ENCODE measurements at places on chromosomes 6 and 20.
A peak's percentile ranks its signal among the peaks of the same experiment; 100 is the strongest.

- DNase-seq: no peak
Observed at GRCh38 chr6:23350752-23351453, 775.1 kb upstream of the NRSN1 start.

- DNase-seq: no peak
Observed at GRCh38 chr20:7348253-7348652, 580.8 kb downstream of the BMP2 start.

GRCh38 chr6:151566557-151566956, 72.7 kb downstream of the CCDC170 start:
- no peak for DNase-seq

GRCh38 chr6:2035046-2035445, 210.4 kb downstream of the GMDS start:
- no peak for DNase-seq

DNA sequence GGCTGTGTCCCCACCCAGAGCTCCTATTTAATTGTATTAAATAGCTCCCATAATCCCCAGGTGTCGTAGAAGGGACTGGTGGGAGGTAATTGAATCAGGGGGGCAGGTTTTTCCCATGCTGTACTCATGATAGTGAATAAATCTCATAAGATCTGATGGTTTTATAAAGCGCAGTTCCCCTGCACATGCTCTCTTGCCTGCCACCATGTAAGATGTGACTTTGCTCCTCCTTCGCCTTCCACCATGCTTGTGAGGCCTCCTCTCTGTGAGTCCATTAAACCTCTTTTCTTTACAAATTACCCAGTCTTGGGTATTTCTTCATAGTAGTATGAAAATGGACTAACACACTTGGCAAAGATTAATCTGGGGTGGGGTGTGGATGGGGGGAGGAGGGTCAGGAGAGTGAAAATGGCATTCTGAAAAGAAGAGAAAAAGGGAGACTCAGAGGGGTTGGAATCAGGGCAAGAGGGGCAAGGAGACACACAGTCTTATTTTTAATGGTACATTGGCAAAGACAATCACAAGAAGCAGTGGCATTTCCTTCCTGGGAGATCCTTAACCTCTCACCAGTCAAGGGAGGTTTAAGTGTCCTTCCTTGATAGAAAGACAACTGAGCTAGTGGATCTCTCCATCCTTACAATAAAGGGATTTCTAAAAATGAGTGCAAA, 37.5 kb upstream of the NOX3 start:
- no peak for DNase-seq

DNA sequence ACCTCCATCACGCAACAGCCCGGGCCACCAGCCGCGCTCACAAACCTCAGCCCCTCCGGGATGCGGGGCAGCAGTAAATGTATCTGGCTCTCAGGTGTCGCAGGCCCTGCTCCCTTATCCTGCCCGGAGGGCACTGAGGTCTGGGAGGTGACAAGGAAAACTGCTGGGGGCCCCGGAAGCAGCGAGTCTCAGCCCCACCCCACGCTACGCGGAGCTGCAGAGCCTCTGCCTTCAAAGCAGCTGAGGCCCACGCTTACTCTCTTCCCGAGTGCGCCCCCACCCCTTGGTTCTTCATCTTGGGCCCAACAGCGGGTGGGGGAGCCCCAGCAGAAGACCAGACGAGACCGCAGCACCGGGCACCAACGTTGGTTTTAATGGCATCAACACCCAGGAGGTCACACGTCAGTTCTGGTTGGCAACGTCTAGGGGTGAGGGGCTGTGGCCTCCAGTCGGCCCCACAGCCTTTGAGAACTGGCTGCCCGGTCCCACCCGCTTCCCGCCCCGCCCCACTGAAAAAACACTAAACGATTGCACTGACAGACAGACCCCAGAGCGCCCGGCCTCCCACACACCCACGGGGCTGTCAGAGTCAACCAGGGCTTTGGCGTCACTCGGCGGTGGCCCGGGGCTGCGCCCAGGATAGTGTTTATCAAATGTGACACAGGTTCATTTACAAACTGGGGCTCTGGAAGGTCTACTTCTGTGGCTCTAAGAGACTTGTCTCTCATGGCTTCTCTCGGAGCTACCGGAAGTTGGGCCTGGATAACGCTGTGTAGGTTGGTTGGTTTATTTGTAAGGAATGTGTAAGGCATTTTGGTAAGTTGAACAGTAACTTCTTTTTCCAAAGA, 43.7 kb downstream of the DSTN start:
- no peak for DNase-seq

DNA sequence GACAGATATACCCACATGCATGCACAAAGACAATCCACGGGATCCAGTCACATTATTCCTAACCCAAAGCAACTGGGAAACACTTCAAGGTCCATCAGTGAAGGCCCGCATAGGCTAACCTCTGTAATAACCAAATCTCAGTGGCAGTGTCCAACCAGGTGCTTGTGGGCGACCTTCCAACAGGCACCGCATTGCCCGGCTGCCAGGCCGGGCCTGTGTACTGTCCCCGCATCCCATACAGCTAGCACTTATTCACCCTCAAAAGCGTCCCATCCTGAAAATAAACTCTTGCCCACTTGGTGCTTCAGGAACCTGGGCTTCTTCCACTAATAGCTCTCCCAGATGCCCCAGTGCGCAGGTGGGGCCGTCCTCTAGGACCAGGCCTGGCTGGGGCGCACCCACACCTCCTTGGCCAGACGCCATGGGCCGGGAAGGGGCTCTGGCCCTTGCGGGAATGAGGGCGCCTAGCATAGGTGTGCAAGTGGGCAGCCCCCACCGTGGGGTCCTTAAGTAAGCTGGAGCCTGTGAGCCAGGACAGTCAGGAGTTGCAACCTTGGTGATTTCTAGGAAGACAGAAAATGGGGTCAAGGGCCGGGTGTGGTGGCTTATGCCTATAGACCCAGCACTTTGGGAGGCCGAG, 1.1 kb upstream of the ENTPD6 start:
- no peak for DNase-seq

- no peak for DNase-seq
Observed at GRCh38 chr20:35273449-35274171, 4.3 kb downstream of the MMP24OS start.

- no peak for DNase-seq
Observed at GRCh38 chr6:26123675-26123946, 36.4 kb downstream of the HFE start.

GRCh38 chr20:59721386-59721785, 117.0 kb downstream of the PHACTR3 start:
- no peak for DNase-seq

GRCh38 chr20:53208110-53208832, 236.1 kb downstream of the TSHZ2 start:
- DNase-seq: no peak

GRCh38 chr20:34892671-34893070, 16.3 kb downstream of the ACSS2 start:
- DNase-seq: no peak

- DNase-seq: no peak
Observed at GRCh38 chr6:167839755-167840154, 13.0 kb downstream of the AFDN start.

DNA sequence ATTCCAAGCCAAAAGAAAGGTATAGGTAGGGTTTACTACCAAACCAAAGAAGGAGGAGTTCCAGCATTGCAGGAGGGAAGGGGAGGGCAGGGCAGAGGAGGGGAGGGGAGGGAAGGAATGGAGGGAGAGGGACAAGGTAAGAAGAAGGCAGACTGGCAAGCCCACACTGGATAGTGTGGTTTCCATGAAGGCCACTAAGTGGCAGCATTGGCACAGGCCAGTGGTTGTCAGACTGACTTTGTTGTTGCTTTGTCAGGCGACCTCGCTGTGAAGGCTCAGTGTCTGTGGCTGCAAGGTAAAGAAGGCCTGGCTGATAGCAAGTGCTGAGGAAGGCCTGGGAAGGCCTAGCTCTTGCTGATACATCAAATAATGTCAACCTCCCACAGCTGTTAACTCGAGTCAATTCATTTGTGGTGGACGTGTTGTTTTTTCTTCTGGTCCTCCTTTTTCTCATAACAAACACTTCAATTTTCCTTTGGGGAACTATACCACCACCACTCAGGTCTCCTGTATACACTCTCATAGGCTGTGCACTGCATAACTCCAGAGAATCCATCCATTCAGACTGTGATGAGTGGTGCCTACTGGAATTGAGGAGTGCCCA, 7.7 kb upstream of the ZNF334 start:
- DNase-seq: peak; percentile 73

- no peak for DNase-seq
Observed at GRCh38 chr6:44508646-44509045, 121.1 kb downstream of the CDC5L start.

GRCh38 chr6:39266782-39267355, 37.6 kb upstream of the KCNK5 start:
- DNase-seq: no peak

DNA sequence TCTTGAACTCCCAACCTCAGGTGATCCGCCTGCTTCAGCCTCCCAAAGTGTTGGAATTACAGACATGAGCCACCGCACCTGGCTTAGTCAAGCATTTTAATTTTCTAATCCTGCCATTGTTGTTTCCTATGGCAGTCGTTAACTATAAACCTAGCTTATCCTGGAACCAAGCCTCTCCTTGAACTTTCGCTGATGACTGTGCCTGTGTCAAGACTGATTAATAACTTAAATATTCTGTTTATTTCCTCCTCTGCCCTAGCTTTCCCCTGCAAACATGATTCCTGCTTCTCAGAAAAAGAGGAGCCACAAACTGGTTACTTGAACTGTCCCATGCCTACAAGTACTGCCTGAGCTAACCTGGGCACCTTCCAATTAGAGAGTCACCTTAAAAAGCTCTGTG, 1.5 kb downstream of the VNN1 start:
- DNase-seq: no peak

DNA sequence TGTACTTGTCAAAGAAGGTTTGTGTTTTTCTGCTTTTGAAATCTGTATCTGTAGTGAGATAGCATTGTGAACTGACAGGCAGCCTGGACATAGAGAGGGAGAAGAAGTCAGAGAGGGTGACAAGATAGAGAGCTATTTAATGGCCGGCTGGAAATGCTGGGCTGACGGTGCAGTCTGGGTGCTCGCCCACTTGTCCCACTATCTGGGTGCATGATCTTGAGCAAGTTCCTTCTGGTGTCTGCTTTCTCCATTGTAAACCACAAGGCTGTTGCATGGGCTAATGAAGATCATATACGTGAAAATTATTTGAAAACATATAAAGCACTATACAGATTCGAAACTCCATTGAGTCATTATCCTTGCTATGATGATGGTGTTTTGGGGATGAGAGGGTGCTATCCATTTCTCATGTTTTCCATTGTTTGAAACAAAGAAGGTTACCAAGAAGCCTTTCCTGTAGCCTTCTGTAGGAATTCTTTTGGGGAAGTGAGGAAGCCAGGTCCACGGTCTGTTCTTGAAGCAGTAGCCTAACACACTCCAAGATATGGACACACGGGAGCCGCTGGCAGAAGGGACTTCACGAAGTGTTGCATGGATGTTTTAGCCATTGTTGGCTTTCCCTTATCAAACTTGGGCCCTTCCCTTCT, 18.4 kb downstream of the CD83 start:
- peak; percentile 75 for DNase-seq

DNA sequence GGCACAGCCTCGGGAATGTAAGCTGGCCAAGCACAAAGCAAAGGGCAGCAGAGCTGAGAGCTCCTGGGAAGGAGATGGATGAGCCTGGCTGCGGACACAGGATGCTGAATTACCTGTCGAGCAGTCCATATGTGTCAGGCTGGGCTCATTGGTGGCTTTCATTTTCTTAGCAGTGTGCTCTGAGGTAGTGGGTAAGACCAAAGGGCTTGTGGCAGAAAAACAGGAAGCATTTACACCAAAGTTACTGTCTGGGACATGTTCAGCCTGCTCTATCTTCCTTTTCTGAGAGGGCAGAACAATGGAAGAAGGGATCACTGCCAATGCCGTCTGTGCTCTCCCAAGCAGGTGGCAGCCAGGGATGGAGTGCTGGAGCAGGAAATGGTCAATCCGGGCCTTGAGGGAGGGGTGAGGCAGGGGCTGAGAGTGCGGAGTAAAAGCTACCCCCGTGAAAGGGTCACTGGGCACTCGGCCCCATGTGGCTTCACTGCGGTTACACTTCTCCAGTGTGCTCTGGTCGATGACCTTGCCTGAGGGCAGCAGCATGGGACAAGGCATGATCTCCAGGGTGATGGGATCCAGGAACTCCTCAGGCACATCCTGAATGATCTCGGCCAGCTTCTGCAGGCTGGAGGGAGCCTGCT, 36.9 kb upstream of the AVP start:
- no peak for DNase-seq

GRCh38 chr6:164911151-164911550, 398.3 kb downstream of the C6orf118 start:
- DNase-seq: no peak

GRCh38 chr6:98142839-98143238, 691.5 kb upstream of the POU3F2 start:
- no peak for DNase-seq

DNA sequence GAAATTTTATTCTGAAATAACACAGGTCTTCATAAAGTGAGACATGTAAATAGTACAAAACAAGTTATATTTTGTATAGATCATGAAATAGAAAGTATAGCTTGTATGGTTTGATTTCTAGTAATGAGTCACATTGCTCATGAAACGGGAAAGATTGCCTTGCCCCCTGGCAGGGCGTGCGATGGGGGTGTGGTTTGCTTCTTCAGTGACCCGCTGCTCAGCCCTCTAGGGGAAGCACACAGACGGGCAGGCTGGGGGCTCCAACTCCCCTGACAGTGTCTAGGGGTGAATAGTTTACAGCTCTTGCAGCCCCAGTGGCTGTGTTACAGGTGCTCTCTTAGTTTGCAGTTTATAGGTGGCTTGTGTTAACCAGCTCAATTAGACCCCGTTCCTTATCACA, 170.5 kb upstream of the RGS17 start:
- no peak for DNase-seq

DNA sequence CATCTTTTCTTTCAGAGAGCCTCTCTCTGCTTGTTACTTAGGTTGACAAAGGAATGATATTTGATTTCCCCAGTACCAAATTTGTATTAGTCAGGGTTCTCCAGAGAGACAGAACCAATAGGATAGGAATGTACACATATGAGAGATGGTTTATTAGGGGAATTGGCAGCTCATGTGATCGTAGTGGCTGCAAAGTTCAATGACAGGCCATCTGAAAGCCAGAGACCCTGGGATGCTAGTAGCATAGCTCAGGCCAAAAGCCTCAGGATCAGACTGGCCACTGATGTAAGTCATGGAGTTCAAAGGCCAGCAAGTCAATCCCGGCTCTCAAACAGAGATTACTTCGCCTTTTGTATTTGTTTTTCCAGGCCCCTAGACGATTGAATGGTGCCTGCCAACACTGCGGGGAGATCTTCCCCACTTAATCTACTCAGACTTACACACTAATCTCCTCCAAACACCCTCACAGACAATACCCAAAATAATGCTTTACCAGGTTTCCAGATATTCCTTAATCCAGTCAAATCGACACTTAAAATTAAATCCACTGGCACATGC, 215.5 kb downstream of the ALDH8A1 start:
- DNase-seq: no peak

DNA sequence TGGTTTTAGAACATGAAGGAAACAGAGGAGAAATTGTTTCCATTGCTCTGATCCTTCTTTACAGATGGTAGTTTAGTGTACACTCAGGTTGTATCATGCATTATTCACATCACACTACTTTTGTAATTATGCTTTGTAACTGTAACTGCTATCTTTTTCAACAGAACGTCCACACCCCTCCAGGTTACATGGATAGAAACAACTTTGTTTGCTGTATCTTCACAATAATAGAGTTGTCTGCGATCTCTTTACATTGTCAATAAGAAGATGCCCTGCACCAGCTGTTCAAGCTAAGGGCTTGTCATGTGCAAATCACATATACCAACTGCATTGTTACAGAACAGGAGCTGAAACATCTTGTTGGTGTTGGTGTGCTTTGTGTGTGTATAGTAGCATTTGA, 67.9 kb upstream of the MAP7 start:
- DNase-seq: no peak

- DNase-seq: no peak
Observed at GRCh38 chr6:160202411-160202810, 56.2 kb downstream of the SLC22A2 start.

All from inflammatory macrophage (primary cell).